ENCODE measurements at places on chromosomes 16 and 17.

- DNase-seq, result no peak
These were observed 351.9 kb downstream of the SEC14L1 start for GRCh38 chr17:77492446-77493237.

DNA sequence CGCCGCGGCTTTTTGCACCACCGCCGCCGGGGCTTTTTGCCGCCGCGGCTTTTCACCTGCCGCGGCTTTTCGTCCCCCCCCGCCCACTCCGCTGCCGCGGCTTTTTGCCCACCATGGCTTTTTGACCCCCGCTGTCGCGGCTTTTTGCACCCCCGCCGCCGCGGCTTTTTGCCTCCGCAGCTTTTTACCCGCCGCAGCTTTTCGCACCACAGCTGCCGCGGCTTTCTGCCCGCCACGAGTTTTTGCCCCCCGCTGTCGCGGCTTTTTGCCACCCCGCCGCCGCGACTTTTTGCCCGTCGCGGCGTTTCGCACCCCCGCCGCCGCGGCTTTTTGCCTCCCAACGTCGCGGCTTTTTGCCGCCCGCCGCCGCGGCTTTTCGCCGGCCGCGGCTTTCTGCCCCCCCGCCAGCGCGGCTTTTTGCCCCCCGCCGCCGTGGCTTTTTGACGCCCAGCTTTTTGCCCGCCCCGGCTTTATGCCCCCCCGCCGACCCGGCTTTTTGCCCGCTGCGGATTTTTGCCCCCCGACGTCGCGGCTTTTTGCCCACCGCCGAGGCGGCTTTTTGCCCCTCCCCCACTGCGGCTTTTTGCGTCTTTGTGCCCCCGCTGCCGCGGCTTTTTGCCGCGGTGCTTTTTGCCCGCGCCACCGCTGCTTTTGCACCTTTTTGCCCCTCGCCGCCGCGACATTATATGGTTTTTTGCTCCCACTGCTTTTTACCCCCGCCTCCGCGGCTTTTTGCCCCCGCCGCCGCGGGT is 1343.6 kb downstream of the TP53TG3F start:
- DNase-seq, result no peak

- no peak for DNase-seq
These were observed 12.9 kb downstream of the KRT39 start for GRCh38 chr17:40953881-40954280.

DNA sequence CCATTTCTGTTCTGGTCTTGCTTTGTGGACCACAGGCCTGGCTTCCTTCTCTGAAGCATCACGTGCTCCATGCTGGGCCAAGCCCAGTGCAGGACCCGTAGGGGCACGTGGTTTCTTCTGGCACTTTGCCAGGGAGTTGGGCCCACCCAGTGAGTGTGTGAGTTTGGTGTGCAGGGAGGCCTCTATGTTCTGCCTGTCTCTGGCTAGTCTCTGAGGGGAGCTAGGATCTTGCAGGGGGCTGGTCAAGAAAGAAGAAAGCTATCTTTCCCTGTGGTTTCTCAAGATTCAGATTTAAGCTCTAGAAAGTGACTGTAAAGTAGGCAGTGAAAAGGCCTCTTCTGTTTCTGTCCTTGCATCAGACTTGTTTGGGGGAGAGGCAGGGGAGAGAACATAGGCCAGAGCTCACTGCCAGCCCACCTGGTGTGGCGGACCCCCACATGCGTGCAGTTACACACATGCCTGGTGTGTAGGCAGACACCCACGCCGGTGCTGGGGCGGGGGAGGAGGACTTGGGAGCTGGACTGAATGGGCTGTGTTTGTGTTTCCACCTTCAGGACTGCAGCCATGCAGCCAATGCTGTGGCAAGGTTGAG is 11.8 kb downstream of the LASP1 start:
- DNase-seq, result no peak

DNA sequence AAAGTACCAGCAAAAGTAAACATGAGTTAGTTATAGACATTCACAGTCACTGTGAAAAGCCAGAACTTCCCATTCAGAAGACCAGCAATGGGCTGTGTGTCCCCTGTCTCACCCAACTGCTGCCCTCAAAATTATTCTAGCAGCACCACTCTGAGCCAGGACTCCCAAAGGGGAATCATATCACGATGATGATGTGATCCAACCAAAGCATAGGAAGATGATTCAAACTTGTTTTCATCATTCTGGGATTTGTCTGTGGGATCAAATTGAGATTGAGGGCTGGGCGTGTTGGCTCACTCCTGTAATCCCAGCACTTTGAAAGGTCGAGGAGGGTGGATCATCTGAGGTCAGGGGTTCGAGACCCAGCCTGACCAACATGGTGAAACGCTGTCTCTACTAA is 6.4 kb upstream of the NAT9 start:
- DNase-seq, result no peak

DNA sequence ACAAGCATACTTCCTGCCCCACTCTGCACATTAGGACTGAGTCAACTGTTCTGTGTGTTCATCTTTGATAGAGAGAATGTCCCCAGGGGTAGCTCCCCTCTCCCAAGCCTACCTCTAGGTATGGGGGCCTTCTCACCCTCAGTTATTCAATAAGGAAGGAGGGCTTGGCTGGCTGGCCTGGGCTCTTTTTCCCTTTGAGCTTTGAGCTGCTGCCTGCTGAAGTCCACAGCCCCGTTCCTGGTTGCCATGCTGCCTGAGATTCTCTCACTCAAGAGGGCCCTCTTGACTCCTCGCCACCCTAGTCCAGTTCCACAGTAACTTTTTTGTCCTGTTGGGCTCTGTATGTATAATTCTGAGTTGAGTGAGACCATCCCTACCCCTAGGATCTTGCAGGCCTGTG is 5.1 kb downstream of the B3GNT9 start:
- no peak for DNase-seq

DNA sequence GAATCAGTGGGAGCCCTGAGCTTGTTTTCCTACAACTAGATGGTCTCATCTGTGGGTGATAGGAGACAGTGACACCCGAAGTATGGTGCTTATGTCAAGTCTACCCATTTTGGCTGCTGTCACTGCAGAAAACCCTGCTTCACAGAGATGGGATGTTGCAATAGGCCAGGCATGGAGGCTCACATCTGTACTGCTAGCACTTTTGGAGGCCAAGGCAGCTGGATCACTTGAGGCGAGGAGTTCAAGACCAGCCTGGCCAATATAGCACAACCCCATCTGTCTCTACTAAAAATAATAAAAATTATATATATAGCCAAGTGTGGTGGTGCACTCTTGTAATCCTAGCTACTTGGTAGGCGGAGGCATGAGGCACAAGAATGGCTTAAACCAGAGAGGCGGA is 2.3 kb upstream of the HERPUD1 start:
- no peak for DNase-seq

- DNase-seq, result no peak
These were observed 142.7 kb upstream of the GNAO1 start for GRCh38 chr16:56048425-56049105.

DNA sequence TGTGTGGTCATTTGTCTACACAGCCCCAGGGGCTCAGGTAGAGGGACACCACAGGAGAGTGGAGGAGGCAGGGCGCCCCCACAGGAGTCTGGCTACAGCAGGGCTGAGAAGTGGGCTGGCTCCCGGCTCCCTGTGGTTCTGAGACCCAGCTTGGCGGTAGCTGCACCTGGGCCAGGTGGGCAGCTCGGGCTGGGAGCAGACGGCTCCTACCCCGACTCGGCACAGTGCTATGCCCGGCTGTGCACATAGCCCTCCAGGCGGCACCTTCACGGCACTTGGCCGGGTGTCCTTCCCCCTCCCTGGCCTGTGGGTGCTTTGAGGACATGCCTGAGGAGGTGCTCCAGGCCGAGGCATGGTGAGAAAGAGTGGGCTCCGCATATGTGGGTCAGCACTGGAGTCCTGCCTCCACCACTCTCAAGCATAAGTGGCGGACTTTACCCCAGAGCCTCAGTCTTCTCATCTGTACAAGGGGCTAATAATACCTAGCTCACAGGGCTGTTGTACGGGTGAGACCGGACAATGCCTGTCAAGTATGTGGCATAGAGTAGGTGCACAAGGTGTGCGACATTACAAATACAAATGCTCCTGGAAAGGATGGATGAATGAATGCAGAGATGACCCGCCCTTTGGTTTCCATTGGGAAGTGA is 50.1 kb upstream of the JPH3 start:
- no peak for DNase-seq

DNA sequence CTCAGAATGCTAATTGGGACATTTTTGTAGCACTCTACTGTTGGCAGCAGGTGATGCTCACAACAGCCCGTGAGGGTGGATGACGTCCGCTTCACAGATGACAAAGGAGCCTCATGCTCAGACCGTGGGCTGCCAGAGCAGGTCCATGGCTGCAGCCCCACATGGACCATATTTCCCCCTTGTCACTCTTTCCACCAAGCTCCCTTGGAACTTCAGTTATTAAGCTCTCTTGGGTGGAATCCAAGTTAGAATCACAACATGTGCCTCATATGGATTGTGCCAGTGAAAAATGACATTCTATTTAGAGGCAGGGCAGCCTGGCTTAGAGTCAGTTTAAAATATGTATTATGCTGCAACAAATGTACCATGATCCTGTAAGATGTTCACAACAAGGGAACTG is 33.2 kb upstream of the STH start:
- DNase-seq, result no peak

GRCh38 chr17:73625991-73626673 is 18.1 kb downstream of the SDK2 start:
- no peak for DNase-seq

- no peak for DNase-seq
These were observed 29.3 kb downstream of the TLE7 start for GRCh38 chr16:71412270-71413160.
